ENCODE measurements at places on chromosomes 13 and 19. TPM values are rescaled to one million over a fixed set of nuclear protein-coding genes. Genes with fewer than 3 reads are reported as not detected.

The DAND5 gene
- not detected for total RNA-seq

The ZNF738 gene
- 15.3 TPM for total RNA-seq

- H3K4me3 ChIP-seq, result no peak overlapping the region
- no peak for DNase-seq
- no peak overlapping the region for H3K27ac ChIP-seq
- H3K27me3 ChIP-seq, result no peaks in the 10 kb centered on the region
- H3K4me1 ChIP-seq, result no peaks in the 10 kb centered on the region
- H3K36me3 ChIP-seq, result no peaks in the 10 kb centered on the region
These were observed 353.3 kb upstream of the HTR2A start for GRCh38 chr13:47250146-47250545.

DNA sequence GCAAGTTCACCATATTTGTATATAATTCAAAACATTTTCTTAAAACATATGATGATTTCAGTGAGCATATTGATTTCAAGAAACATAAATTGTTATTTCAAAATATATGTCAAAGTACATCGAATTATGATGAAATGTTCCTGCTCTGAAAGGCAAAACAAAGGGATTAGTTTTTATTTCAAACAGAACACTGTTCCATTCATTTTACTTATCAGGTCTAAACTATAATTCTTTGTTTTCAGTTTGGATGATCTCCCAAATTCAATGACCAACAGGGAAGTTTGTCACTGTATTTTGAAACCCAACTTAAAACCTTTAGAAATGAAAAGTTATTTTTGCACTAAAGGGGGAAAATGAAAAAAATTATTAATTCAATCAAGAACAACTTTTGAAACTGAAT, 610.2 kb downstream of the SLITRK1 start:
- H3K27ac ChIP-seq, result no peak overlapping the region
- no peaks in the 10 kb centered on the region for H3K4me1 ChIP-seq
- H3K27me3 ChIP-seq, result no peaks in the 10 kb centered on the region

DNA sequence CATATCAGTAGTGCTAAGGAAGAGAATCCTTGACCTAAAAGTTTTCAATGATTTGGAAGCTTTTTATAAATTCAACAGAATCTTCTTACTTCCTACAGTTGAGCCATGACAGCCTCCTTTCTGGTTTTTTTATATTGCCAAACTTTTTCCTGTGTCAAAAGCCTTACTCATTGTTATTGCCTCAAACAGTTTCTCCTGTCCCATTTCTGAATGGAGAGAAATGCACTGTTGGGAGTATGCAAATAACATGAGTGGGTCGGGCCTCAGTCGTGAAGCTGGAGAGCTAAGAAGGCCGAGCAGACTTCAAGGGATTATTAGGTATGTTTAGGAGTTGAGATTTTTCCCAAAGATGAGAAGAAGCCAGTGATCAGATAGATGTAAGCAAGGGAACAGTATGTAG, 766.4 kb upstream of the KLHL1 start:
- H3K27ac ChIP-seq, result no peak overlapping the region
- no peak overlapping the region for H3K4me3 ChIP-seq
- DNase-seq, result no peak
- no peaks in the 10 kb centered on the region for H3K36me3 ChIP-seq

All from activated CD4-positive, alpha-beta memory T cell treated with anti-CD3 and anti-CD28 coated beads for 36 hours (primary cell).